ENCODE measurements at places on chromosomes 13 and 19.

DNA sequence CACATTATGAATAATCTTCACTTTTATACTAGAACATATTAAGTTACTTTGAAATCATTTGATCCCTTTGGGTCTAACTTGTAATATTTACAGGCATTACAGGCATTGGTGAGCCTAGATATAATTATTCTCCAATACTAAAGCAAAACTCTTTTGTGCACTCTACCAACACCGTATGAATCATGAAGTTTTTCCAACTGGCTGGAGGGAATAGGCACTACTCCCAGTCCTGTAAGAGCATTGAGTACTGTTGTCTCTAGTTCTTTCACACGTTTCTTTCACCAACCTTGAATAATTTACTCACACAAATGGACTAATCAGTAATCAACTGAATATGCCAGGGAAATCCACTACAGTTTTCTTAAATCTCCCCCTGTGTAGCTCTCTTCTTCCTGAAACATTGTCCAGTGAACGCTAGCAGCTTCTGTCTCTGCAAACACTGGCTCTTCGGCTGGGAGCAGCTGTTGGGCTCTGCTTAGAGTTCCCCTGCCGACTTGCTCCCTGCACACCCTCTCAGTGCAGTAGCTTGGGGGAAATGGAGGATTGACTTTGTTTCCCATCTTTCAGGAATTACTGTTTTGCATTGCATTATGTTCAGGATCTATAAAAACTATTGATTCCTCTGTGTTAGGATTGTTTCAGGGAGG, 476.7 kb downstream of the RFC3 start:
- DNase-seq, result no peak

GRCh38 chr19:53730391-53730790, 93.7 kb downstream of the NLRP12 start:
- no peak for DNase-seq

GRCh38 chr19:31350033-31350692, 927 bp upstream of the TSHZ3 start:
- no peak for DNase-seq

DNA sequence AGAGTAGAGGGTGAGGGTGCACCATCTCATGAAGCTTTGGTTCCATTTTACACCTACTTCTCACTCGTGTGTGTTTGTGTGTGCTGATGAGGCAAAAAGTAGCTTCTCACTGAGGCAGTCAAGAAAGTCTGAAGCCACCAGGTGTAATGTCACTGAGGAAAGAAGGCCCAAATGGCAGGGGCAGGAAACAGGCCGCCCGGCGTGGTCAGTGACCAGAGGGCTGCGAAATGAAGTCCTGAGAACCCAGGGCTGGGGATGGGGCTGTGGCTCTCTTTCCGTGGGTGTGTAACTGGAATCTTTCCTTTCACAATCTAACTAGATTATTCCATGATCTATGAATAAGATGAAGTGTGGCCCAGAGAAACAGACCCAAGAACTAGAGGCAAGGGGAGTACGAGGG, 25.5 kb upstream of the TFDP1 start:
- DNase-seq, result no peak

DNA sequence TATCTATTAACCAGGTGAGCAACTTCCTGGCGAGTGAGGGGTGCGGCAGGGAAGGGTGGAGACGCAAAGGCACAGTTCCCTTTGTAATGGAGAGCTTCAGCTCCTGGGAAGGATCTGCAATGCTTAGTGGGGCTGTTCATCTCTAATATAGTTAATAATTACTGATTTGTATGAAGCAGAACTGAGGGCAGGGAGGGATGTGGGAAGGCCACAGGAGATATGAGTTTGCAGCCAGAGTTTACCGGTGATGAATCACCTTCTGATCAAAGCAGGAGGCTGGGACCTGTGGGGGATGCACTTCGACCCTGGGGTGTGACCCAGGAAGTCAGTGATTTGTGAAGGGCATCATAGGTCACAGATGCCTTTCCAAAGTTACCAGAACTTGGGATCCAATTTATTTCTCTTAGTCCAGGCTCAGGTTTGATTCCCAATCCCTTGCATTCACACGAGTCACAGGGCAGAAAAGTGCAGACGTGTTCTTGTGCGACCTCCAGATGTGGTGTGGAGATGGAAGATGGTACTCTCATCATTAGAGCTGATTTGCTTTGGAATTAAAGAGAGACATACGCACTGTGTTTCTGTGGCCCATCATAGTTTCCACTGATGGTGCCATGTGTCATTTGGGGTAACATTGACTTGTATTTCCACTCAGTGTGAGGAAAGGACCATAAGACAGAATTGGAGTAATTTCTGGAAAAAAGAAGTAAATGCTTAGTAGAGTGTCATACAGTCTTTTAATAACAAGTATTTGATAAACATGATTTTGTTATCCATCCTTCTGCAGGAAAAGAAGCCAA, 55.0 kb downstream of the LRCH1 start:
- no peak for DNase-seq

Data from hematopoietic multipotent progenitor cell treated with erythropoietin and hydrocortisone succinate and interleukin-3 and kit ligand, for 6 days (in vitro differentiated cells).